ENCODE measurements at places on chromosomes 12 and 14. TPM values are rescaled to one million over a fixed set of nuclear protein-coding genes. Genes with fewer than 3 reads are reported as not detected.

AVPR1A gene
- 5.4 TPM for total RNA-seq

MAX gene
- total RNA-seq: 49.8 TPM

- peak; percentile 26 for DNase-seq
- H3K27ac ChIP-seq: peak overlapping the region; percentile 70
- H3K27me3 ChIP-seq: no peaks in the 10 kb centered on the region
- H3K4me3 ChIP-seq: no peak overlapping the region
- H3K36me3 ChIP-seq: peaks cover 16% of the 10 kb centered on the region
Measured at GRCh38 chr14:103594265-103594664, 31.5 kb downstream of the COA8 start.

- no peak overlapping the region for H3K27ac ChIP-seq
- no peaks in the 10 kb centered on the region for H3K27me3 ChIP-seq
- H3K36me3 ChIP-seq: no peaks in the 10 kb centered on the region
- H3K4me1 ChIP-seq: no peaks in the 10 kb centered on the region
- no peak for DNase-seq
Measured at GRCh38 chr12:115267464-115267863, 583.5 kb upstream of the TBX3 start.

DNA sequence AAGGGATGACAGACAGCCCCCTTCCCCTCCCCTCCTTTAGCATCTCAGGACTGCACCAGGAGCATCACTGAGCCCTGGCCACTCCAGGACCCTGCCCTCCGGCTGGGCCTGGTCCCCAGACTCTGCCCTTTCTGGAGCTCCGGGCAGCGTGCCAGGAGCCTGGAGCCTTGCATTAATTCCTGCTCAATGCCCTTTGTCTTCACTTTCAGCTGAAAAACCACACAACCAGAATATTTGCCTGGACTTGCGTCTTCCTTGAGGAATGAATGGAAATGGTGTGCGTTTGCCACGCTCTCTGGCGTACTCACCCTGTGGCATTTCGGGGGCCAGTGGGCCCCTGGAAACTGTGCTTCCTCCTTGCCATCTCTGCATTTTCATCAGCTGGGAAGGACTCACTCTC is 8.5 kb upstream of the RFLNA start:
- H3K27me3 ChIP-seq: no peaks in the 10 kb centered on the region
- H3K27ac ChIP-seq: peak overlapping the region; percentile 22
- no peaks in the 10 kb centered on the region for H3K4me1 ChIP-seq

DNA sequence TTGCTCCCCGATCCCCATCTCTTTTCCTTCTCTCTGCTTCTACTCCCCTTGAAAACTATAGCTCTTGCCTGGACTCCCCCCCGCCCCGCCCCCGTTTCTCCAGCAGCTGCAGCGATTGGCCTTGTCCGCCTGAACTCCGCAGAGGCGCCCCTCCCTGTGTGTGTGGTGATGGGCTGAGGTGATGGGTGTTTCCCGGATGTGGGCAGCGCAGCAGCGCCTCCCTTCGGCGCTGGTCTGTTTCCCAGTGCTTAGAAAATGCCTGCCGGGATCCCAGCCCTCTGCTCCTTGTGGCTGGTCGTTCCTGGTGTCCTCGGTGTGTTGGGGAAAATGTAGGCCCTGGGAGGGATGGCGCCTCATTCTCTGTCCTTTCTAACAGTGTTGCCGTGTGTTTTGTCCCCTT is 43.3 kb downstream of the GALNT8 start:
- peaks cover under 1% of the 10 kb centered on the region for H3K4me1 ChIP-seq
- DNase-seq: no peak
- no peak overlapping the region for H3K27ac ChIP-seq
- no peaks in the 10 kb centered on the region for H3K36me3 ChIP-seq

GRCh38 chr14:64688031-64688430 is 16.2 kb upstream of the PLEKHG3 start:
- no peaks in the 10 kb centered on the region for H3K36me3 ChIP-seq
- no peak overlapping the region for H3K27ac ChIP-seq
- no peak for DNase-seq
- H3K4me1 ChIP-seq: peaks cover 21% of the 10 kb centered on the region
- H3K4me3 ChIP-seq: no peak overlapping the region

GRCh38 chr12:87585882-87586557 is 443.2 kb downstream of the C12orf50 start:
- no peak for DNase-seq
- H3K36me3 ChIP-seq: no peaks in the 10 kb centered on the region
- H3K27ac ChIP-seq: no peak overlapping the region
- no peak overlapping the region for H3K4me3 ChIP-seq

- no peak for DNase-seq
- no peaks in the 10 kb centered on the region for H3K27me3 ChIP-seq
- H3K27ac ChIP-seq: no peak overlapping the region
- no peaks in the 10 kb centered on the region for H3K36me3 ChIP-seq
- H3K4me3 ChIP-seq: no peak overlapping the region
- H3K4me1 ChIP-seq: no peaks in the 10 kb centered on the region
Measured at GRCh38 chr12:103691063-103691462, 104.0 kb downstream of the STAB2 start.

DNA sequence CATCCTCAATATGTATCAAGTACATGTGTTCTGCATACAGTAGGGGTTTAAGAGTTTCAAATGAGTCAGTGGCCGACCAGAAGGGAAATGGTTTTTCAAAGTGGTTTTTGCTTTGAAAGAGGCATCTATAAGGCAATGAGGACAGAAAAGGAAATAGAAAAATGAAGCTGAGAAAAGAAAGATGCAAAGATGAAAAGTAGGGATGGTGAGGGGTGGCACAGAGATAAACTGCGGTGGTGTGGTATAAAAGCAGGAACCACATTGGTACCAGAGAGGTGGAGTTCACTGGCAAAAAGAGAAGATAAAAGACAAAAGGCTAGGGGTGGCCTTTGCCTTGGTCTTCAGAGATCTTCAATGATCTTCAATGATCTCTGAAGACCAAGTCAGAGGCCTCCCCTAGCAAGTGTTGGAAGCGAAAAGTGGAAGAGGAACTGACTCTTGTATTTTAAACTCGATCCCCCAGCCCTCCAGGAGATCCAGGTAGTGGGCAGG is 144.0 kb upstream of the KRR1 start:
- H3K36me3 ChIP-seq: no peaks in the 10 kb centered on the region
- H3K4me1 ChIP-seq: no peaks in the 10 kb centered on the region
- no peaks in the 10 kb centered on the region for H3K27me3 ChIP-seq
- no peak for DNase-seq

GRCh38 chr14:36284971-36285595 is 35.4 kb downstream of the MBIP start:
- H3K27ac ChIP-seq: no peak overlapping the region
- no peak for DNase-seq
- H3K36me3 ChIP-seq: no peaks in the 10 kb centered on the region
- no peaks in the 10 kb centered on the region for H3K4me1 ChIP-seq
- H3K4me3 ChIP-seq: no peak overlapping the region

GRCh38 chr14:42323426-42323825 is 716.8 kb downstream of the LRFN5 start:
- H3K27ac ChIP-seq: no peak overlapping the region
- H3K36me3 ChIP-seq: no peaks in the 10 kb centered on the region
- no peaks in the 10 kb centered on the region for H3K27me3 ChIP-seq
- H3K4me1 ChIP-seq: no peaks in the 10 kb centered on the region
- no peak overlapping the region for H3K4me3 ChIP-seq

- H3K27ac ChIP-seq: no peak overlapping the region
- no peaks in the 10 kb centered on the region for H3K27me3 ChIP-seq
- no peak overlapping the region for H3K4me3 ChIP-seq
- DNase-seq: no peak
- H3K36me3 ChIP-seq: no peaks in the 10 kb centered on the region
- H3K4me1 ChIP-seq: no peaks in the 10 kb centered on the region
Measured at GRCh38 chr12:102567031-102567985, 86.9 kb upstream of the IGF1 start.

- H3K4me1 ChIP-seq: no peaks in the 10 kb centered on the region
- H3K36me3 ChIP-seq: no peaks in the 10 kb centered on the region
- peak overlapping the region; percentile 52 for H3K27ac ChIP-seq
- no peak for DNase-seq
Measured at GRCh38 chr12:50242751-50243191, 40.5 kb downstream of the LIMA1 start.

DNA sequence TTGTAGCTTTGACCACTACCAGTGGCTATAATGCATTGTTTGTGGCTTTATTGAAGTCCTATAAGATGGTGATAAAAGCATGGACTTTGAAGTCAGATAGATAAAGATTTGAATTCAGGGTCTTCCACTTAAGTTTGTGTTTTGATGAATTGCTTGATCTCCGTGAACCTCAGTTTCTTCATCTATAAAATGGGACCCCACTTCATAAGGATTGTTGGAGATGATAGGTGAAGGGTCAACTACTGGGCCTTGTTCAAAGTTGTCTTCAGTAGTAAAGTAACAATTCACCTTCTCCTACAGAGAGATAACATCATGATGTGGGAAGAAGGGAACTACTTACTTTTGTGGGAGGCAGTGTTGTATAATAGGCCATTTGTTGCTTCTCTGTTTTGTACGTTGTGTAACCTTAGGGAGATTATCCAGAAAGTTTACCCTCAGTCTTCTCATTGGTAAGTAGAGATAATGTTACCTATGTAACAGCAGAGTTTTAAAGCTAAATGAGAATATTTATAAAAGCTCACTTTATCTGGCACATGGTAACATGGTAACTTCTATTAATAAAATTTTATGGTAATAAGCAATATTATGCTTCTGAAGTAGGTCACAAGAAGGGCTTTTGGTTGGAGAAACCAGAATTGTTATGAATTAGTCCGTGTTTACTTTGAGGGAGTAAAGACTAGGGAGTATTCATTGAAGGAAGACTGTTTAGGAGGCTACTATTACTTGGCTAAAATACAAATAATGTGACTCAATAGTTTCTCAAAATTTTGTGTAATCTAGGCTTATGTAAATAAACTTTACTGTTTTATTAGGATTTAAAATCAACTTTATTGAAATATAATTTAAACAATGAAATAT is 15.1 kb downstream of the ADIPOR2 start:
- no peak overlapping the region for H3K27ac ChIP-seq
- H3K36me3 ChIP-seq: no peaks in the 10 kb centered on the region
- no peaks in the 10 kb centered on the region for H3K27me3 ChIP-seq
- H3K4me1 ChIP-seq: peaks cover 6% of the 10 kb centered on the region
- DNase-seq: no peak

Measured in tibial nerve (tissue), 4 donors.